ENCODE measurements at places on chromosomes 5 and 9. TPM values are rescaled to one million over a fixed set of nuclear protein-coding genes. Genes with fewer than 3 reads are reported as not detected.

SPRY4 gene
- total RNA-seq, result not detected

KCNV2 gene
- not detected for total RNA-seq

TPRN gene
- 9.3 TPM for total RNA-seq

GLRA1 gene
- total RNA-seq, result not detected

SHISAL2B gene
- not detected for total RNA-seq

SPINK4 gene
- not detected for total RNA-seq

PCDHGA5 gene
- 1.2 TPM for total RNA-seq

CARD9 gene
- total RNA-seq, result 0.89 TPM

RASEF gene
- not detected for total RNA-seq

C7 gene
- not detected for total RNA-seq

TRIM7 gene
- 0.32 TPM for total RNA-seq

LAMC3 gene
- total RNA-seq, result not detected

GPX3 gene
- 0.76 TPM for total RNA-seq

IFNA21 gene
- total RNA-seq, result not detected

PCDHB16 gene
- total RNA-seq, result not detected

ATP10B gene
- not detected for total RNA-seq

PCDH1 gene
- total RNA-seq, result not detected

DDX4 gene
- total RNA-seq, result not detected

LCNL1 gene
- not detected for total RNA-seq

ACSL6 gene
- 0.20 TPM for total RNA-seq

EIF4E1B gene
- not detected for total RNA-seq

SETD9 gene
- total RNA-seq, result 6.2 TPM

ADGRV1 gene
- not detected for total RNA-seq

ADAMTSL1 gene
- not detected for total RNA-seq

FST gene
- not detected for total RNA-seq

DPYSL3 gene
- not detected for total RNA-seq

PRSS3 gene
- not detected for total RNA-seq

TMEM174 gene
- total RNA-seq, result not detected

GABRA6 gene
- not detected for total RNA-seq

STK32A gene
- total RNA-seq, result not detected

BNC2 gene
- total RNA-seq, result not detected

CSF1R gene
- 0.44 TPM for total RNA-seq

PGM5 gene
- not detected for total RNA-seq

EPB41L4B gene
- total RNA-seq, result 5.3 TPM

PLPP7 gene
- total RNA-seq, result 0.39 TPM

STKLD1 gene
- total RNA-seq, result 0.37 TPM

CER1 gene
- total RNA-seq, result not detected

KDM4C gene
- 113 TPM for total RNA-seq

SAXO1 gene
- not detected for total RNA-seq

PPP2R2B gene
- not detected for total RNA-seq

AJM1 gene
- 1.6 TPM for total RNA-seq

ACOT12 gene
- not detected for total RNA-seq

PCDHGA3 gene
- 0.51 TPM for total RNA-seq

IL9 gene
- total RNA-seq, result not detected

BAAT gene
- total RNA-seq, result not detected
